Activated CD8-positive, alpha-beta T cell treated with anti-CD3 and anti-CD28 coated beads for 36 hours (primary cell): ENCODE measurements at places on chromosomes 3 and 15. TPM values are rescaled to one million over a fixed set of nuclear protein-coding genes. Genes with fewer than 3 reads are reported as not detected.

Gene DZIP1L
- not detected for total RNA-seq

DNA sequence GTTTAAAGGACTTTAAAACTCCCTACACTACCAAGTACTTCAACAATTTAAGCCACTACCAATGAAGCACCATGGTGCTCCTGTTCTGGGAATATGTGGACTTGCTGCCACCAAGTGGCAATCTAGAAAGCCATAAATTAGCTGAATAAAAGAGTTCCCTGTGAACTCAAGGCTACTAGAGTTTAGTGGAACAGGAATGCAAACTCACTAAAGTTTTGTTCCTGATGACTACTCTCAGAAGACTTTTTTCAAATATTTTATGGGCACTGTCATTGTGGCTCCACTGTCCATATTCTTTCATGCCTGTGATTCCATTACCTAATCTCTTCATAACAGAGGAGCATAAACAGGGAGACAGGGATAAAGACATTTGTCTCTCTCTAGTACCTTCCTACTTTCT lies 63.9 kb downstream of the TMCC1 start:
- peak; percentile 32 for DNase-seq

Gene CRYGS
- total RNA-seq, result 1.4 TPM

GRCh38 chr3:32414522-32415202 lies 23.0 kb downstream of the CMTM7 start:
- peak; percentile 67 for DNase-seq

- no peak for DNase-seq
These were observed 79.1 kb upstream of the TUSC7 start for GRCh38 chr3:116630494-116630893.

Gene TBC1D2B
- 65.7 TPM for total RNA-seq

- DNase-seq, result no peak
These were observed 56.5 kb downstream of the ATP13A4 start for GRCh38 chr3:193498215-193498614.

GRCh38 chr3:52153389-52154096 lies 680 bp downstream of the POC1A start:
- peak; percentile 35 for DNase-seq

DNA sequence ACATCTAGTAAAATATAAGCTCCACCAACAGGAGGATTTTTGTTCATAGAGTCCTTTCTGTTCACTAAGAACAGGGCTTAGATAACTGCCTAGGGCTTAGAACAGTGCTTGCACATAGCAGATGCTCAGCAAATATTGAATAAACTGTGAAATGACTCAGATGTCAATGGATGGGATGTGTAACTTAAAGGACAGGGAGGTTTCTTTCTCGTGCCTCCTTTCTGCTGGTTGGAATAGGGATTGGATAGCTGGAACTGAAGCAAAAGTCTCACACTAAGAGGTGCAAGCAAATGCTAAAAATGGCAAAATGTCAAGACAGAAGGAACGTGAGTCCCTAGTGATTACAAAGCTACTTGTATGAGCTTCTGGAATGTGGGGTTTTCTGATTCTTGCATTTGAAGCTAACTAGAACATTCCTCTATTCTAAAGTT lies 392.8 kb upstream of the WNT5A start:
- DNase-seq, result no peak

DNA sequence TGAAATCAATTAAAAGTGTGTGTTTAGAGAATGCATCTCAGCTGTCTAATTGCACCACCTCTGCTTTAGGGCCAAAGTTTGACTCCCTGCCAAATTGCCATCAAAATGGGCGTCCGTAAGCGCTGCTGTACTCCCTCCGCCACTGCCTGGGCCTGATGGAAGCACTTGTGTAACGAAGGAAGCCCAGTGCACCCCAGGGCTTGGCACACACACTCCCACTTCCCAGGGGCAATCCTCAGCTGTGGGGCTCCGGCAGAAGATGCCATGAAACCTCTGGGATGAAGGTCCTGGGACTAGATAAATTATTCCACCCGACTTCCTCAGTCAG lies 137.8 kb downstream of the RORA start:
- DNase-seq, result no peak

- no peak for DNase-seq
These were observed 651 bp downstream of the PLSCR2 start for GRCh38 chr3:146468671-146469149.

Gene SLC28A2
- not detected for total RNA-seq

Gene SELENOT
- 89.8 TPM for total RNA-seq

Gene TMC3
- not detected for total RNA-seq

DNA sequence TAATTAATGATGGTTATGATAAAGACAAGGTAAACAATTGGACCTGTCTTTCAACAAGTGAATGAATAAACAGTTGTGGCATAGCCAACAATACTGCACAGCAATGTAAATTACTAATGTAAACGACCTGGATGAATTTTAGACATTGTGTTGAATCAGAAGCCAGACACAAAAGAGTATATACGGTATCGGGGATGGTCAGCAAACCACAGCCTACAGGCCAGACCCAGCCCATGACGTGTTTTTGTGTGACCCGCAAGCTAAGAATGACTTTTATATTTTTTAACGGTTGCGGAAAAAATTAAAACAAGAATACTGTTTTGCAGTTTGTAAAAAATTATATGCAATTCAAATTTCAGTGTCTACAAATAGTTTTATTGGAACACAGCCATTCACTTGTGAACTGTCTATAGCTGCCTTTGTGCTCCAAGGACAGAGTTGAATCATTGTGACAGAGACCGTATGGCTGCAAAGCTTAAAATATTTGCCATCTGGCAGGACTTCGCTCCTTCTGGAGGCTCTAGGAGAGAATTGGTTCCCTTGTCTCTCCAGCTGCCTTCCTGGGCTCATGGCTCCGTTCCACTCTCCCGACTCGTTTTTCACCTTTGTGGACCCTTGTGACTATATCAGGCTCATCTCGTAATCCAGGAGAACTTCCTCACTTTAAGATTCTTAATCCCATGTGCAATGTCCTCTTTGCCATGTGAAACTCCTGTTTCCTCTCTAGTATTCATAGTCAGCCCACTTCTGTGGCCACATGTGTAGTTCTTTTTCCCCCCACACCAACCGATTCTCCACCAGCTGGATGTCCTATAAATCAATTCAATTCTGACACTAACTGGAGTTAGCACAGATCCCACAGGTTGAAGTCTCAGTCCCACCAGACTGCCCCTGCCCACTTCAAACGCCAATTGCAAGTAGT lies 72.7 kb downstream of the CMTM8 start:
- DNase-seq, result no peak

Gene ANXA2
- total RNA-seq, result 57.9 TPM

Gene GHSR
- not detected for total RNA-seq

Gene PLSCR5
- total RNA-seq, result not detected

Gene FOXL2
- not detected for total RNA-seq

DNA sequence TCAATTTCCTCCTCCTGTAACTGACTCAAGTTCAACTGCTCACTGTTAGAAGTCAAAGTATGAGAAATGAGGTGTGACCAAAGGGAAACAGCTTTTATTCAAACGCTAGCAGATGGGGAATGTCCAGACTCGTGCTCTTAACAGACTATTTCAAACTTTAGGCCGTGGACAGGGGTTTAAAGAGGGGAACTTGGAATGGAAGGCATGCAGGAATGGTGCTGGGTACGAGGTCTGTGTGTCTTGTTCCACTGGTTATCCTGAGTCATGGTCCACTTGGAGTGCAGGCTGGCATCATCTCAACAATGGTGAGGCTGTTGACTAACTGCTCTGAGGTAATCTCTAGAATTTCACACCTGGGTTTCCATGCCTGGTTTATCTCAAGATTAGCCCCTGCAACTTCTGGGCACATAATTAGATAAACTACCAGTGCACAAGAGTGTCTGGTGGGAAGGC lies 22.9 kb upstream of the DNAAF4 start:
- DNase-seq, result no peak

DNA sequence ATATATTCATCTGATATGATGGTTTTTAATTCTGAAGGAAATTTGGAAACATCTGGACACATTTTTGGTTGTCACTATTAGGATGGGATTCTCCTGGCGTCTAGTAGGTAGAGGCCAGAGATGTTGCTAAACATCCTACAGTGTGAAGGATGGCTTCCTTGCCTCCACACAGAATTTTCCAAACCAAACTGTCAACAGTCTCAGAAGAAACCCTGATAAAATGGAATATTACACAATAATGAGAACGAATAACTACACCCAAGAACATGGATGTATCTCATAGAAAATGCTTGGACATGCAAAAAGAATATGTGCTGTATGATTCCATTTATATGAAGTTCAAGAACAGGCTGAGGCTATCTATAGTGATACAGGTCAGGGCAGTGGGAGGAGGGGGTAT lies 79.8 kb upstream of the PSMD6 start:
- DNase-seq, result no peak
